ENCODE measurements at places on chromosomes 4 and X.

DNA sequence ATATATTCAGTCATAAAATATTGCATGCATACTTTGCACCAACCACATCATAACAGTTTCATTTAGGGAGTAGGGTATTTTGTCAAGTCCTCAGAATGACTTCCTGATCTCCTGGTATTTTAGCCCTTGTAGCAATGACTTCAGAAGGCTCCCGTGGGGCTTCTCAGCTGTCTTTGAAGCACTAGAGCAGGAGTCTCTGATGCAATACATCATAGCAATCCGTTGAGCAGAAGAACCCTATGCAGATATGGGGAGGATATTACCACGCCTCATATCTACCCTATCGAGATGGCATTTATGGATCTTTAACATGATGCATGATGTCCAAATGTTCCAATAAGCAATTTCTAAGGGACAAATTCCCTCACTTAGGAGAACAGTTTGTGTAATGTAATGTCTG, 373.7 kb upstream of the FTHL17 start:
- no peak for DNase-seq

- DNase-seq, result no peak
Observed at GRCh38 chr4:3572363-3572762, 40.1 kb upstream of the LRPAP1 start.

GRCh38 chr4:15956179-15956850, 6.7 kb downstream of the FGFBP2 start:
- DNase-seq, result peak; percentile 76

DNA sequence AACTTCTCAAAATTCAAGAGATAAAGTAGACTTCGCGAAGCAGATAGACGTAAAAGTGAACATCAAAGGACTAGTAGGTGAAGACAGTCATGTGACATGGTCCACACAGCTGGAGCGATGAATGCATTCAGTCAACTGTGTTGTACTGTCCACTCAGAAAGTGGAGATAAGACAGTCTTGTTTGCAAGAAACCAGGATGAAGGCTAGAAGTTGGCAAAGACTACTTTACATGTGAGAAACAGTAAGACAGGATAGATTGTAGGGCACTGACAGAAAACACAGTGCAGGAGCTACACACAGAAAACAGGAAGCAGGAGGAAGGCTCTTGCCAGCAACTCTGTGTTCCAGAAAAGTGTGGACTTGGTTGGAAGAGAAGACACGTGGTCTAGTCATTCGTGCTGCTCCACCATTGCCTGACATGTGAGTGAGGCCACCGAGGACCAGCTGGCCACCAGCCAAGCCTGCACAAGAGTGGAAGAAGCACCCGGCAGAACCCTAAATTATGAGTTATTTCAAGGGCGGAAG, 78.9 kb downstream of the FAT1 start:
- no peak for DNase-seq

GRCh38 chr4:137705171-137705783, 173.0 kb upstream of the PCDH18 start:
- DNase-seq, result no peak

Data from stimulated activated CD8-positive, alpha-beta memory T cell treated with anti-CD3 and anti-CD28 coated beads, Interleukin-7, amount 100 ng/mL, for 24 hours (primary cell).